Activated CD4-positive, alpha-beta memory T cell treated with anti-CD3 and anti-CD28 coated beads, Interleukin-2, amount 10 ng/mL, durations not matched to agents 7 days and 5 days (primary cell): ENCODE measurements at places on chromosomes 6 and 20. TPM values are rescaled to one million over a fixed set of nuclear protein-coding genes. Genes with fewer than 3 reads are reported as not detected.

DNA sequence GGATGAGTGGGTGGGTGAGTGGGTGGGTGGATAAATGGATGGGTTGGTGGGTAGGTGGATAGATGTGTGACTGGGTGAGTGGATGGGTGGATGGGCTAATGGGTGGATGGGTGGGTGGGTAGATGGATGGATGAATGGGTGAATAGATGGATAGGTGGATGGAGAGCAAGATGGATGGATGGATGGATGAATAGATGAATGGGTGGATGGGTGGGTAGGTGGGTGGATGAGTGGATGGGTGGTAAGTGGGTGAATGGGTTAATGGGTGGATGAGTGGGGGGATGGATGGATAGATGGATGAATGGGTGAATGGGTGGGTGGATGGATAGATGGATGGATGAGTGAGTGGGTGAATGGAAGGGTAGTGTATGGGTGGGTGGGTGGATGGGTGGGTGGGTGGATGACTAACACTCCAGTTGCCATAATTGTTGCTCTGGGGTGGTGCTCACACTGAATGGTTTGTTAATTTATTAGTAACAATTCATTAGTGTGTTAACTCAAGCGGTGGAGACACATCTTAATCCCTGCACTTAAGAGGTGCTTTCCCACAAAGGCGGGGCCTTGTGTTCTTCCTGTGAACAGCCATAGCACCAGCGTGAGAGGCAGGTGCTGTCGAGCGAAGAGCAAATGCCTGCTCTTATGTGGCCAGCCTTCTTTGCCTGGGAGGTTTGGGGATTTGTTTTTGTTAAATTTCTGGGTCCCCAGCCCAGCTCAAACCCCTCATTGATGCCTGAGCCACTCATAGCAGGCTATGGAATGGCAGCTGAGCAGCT, 4.9 kb upstream of the APCDD1L start:
- DNase-seq, result no peak
- no peak overlapping the region for H3K27ac ChIP-seq

- no peak overlapping the region for H3K27ac ChIP-seq
- H3K27me3 ChIP-seq, result no peaks in the 10 kb centered on the region
- no peak for DNase-seq
- H3K4me1 ChIP-seq, result peaks cover 24% of the 10 kb centered on the region
- H3K36me3 ChIP-seq, result peaks cover 99% of the 10 kb centered on the region
Observed at GRCh38 chr20:17946572-17947473, 21.8 kb downstream of the SNX5 start.

DNA sequence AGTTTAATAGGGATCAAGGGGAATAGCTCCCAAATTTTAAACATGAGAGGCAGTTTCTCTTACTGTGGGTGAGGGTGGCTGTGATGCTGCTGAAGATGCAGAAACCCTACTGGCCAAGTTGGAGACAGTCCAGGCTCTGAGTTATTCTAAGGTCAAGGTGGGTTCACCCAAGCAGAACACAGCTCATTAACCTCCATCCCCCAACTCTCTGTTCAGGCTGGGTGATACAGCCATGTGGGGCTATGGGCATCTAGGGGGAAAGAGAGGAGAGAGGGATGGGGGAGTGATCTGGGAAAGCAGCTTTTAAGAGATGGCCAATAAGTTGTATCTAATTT, 18.9 kb upstream of the TRAM2 start:
- no peak overlapping the region for H3K27ac ChIP-seq
- DNase-seq, result no peak
- no peaks in the 10 kb centered on the region for H3K36me3 ChIP-seq
- H3K27me3 ChIP-seq, result peaks cover 1% of the 10 kb centered on the region

DNA sequence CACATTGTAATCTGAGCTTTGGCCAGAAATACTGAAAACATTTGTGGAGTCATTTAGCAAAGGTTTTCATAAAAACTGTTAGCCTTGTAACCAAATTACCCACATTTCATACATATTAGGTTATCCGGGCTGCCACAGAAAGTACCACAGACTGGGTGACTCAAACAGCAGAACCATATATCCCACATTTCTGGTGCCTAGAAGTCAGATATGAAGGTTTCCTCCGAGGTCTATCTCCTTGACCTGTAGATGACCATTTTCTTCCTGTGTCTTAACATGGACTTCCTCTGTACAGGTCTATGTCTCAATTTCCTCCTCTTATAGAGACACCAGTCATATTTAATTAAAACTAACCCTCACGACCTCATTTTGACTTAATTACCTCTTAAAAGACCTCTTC, 49.5 kb upstream of the SMIM28 start:
- no peak overlapping the region for H3K27ac ChIP-seq
- H3K27me3 ChIP-seq, result peaks cover 11% of the 10 kb centered on the region
- no peak overlapping the region for H3K4me3 ChIP-seq
- no peak for DNase-seq

DNA sequence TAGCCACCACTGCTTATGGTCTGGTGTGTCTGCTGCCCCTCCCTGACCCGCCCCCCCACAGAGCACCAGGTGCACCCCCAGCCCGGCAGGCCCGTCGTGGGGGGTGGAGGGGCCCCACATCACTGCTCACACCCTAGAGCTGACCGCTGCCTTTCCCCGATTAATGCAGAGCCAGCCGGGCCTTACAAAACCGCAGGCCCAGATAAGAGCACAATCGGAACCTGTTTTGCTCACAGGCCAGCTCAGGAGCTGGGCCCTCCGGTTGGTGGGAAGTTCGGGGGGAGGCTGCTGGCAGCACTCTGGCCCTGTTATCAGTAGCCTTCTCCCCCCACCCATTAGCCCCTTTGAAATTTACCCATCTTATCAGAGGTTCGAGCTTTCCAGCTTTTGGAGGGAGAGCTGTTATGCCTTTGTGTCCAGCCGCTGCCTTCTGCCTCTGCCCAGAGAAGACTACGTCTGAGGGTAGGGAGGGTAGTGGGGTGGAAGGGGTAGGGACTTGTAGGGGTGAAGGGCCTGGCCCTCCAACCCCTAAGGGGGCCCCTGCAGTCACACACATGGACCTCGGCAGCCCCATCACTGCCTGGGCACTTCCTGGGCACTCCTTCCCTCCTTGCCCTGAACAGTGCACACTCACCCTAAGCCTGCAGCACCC, 6.9 kb upstream of the SPDEF start:
- H3K4me3 ChIP-seq, result no peak overlapping the region
- no peaks in the 10 kb centered on the region for H3K27me3 ChIP-seq
- H3K4me1 ChIP-seq, result no peaks in the 10 kb centered on the region
- H3K27ac ChIP-seq, result no peak overlapping the region
- no peak for DNase-seq
- no peaks in the 10 kb centered on the region for H3K36me3 ChIP-seq

DNA sequence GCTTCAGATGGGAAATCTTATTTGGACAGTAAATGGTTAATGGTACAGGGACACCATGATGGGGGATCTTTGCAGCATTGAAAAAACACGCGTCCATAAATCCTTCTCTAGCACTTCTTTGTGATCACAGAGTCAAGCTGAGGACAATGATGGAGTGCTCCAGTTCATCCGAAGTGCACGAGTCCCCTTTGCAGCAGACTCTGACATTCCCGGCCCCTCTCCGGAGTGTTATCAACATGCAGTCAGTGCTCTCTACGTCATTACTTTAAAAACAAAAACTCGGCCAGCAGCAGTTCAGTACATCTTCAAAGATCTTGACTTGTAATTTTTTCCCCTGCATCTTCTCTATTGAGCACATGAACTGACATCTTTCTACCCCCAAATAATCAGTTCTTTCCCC, 185.5 kb upstream of the AKAP12 start:
- peaks cover 8% of the 10 kb centered on the region for H3K36me3 ChIP-seq
- no peaks in the 10 kb centered on the region for H3K27me3 ChIP-seq
- H3K4me3 ChIP-seq, result no peak overlapping the region

DNA sequence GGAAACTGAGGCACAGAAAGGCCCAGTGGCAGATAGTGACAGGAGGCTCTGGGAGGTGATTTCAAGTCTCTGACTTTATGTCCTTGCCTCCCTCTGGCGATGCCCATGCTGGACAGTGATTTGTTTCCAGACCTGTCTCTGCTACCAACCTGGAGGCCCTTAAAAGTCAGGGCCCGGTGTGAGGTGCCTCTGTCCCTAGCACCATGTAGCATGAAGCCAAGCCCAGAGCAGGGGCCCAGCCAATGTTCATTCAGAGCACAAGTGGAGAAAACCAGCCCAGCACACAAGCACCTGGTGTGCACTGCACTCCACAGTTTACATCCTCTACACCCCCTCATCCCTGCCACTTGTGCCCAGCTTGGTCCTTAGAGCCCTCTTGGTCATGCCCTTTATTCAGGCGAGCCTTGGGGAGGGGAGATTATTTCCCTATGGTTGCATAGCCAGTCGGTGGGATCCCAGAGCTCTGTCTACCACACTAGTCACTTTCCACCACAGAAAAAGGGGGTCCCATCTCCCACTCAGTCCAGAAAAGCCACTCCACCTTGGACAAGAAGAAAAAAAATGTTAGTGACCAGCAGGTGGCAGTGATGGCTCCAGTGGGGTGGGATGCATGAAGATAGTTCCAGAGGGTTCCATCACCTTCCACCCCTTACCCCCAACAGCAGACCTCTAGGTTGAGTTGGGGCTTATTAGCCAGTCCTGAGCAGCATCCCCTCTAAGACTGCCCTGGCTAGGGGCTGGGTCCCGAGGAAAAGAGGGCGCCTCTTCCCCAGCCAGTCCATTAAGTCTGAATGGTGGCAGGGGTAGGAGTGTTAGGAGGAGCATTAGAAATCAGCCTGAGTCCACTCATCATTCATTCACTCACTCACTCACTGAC, 30.9 kb downstream of the KIAA1755 start:
- no peaks in the 10 kb centered on the region for H3K36me3 ChIP-seq
- peaks cover 4% of the 10 kb centered on the region for H3K27me3 ChIP-seq
- H3K27ac ChIP-seq, result no peak overlapping the region
- H3K4me1 ChIP-seq, result peaks cover 8% of the 10 kb centered on the region
- H3K4me3 ChIP-seq, result no peak overlapping the region

Gene ABCC10
- 49.8 TPM for total RNA-seq

Gene DST
- total RNA-seq, result 5.5 TPM

Gene TRERF1
- 17.4 TPM for total RNA-seq

Gene MCHR2
- not detected for total RNA-seq

Gene CCDC167
- 55.0 TPM for total RNA-seq

Gene PPP1R16B
- total RNA-seq, result 113 TPM
